M059J (cell line): ENCODE measurements at places on chromosomes 6 and 20. TPM values are rescaled to one million over a fixed set of nuclear protein-coding genes. Genes with fewer than 3 reads are reported as not detected.

- DNase-seq: no peak
These were observed 38.0 kb upstream of the ECHDC1 start for GRCh38 chr6:127381384-127381783.

The GINM1 gene
- total RNA-seq: 103 and 129 TPM in 2 replicates

GRCh38 chr20:3563548-3564177 lies 92.8 kb downstream of the ATRN start:
- peak; percentile 53 for DNase-seq

GRCh38 chr6:156345700-156346099 lies 431.5 kb upstream of the ARID1B start:
- no peak for DNase-seq

The LY6G6D gene
- total RNA-seq: not detected in 2 replicates
